T-cell (primary cell): ENCODE measurements at places on chromosomes 6 and 20.

- DNase-seq: no peak
These were observed 4.2 kb downstream of the GSTA2 start for GRCh38 chr6:52759085-52759484.

- DNase-seq: no peak
These were observed 66.0 kb downstream of the RNF182 start for GRCh38 chr6:13990796-13991195.

GRCh38 chr6:69894578-69895347, 28.4 kb downstream of the COL19A1 start:
- no peak for DNase-seq

GRCh38 chr20:15362849-15363248, 1025.4 kb upstream of the FLRT3 start:
- no peak for DNase-seq

GRCh38 chr6:128827675-128828464, 55.1 kb upstream of the LAMA2 start:
- no peak for DNase-seq

DNA sequence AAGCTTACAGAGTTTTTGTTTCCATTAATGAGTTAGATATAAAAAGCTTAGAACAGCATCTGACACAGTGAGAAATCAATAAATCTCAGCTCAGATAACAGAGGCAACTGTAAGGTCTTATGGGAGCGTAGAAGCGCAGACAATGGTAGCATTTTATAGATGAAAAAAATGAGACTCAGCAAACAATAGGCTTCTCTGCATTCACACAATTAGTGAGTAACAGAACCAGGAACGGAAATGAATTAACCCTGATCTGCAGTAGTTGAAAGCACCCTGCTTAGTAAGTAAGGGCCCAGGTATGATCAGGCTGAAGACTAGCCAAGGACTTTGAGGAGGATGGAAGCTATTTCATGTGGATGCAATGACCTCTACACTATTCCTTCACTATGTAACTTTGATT, 147.2 kb upstream of the EYA4 start:
- no peak for DNase-seq

DNA sequence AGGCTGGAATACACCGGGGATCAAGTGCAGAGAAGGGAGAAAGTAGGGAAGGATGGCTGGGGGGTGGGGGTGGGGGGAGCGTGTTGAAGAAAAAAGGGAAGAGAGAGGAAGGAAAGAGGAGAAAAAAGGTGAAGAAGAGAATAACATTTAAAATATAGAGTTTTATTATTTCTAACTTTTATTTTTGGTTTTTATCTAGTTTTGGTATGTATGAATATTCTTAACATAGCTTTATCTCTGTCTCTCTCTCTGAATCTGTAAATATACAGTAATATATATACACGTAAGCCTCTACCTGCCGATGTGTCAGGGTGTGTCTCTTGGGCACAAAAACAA, 30.0 kb downstream of the HLA-F start:
- DNase-seq: no peak

- no peak for DNase-seq
These were observed 38.6 kb downstream of the NKX2-4 start for GRCh38 chr20:21358737-21359136.

- DNase-seq: no peak
These were observed 54.3 kb upstream of the STX16 start for GRCh38 chr20:58596750-58597248.

- no peak for DNase-seq
These were observed 245.7 kb downstream of the RNF144B start for GRCh38 chr6:18632670-18633410.

- no peak for DNase-seq
These were observed 11.5 kb upstream of the CDKN1A start for GRCh38 chr6:36666826-36667591.

DNA sequence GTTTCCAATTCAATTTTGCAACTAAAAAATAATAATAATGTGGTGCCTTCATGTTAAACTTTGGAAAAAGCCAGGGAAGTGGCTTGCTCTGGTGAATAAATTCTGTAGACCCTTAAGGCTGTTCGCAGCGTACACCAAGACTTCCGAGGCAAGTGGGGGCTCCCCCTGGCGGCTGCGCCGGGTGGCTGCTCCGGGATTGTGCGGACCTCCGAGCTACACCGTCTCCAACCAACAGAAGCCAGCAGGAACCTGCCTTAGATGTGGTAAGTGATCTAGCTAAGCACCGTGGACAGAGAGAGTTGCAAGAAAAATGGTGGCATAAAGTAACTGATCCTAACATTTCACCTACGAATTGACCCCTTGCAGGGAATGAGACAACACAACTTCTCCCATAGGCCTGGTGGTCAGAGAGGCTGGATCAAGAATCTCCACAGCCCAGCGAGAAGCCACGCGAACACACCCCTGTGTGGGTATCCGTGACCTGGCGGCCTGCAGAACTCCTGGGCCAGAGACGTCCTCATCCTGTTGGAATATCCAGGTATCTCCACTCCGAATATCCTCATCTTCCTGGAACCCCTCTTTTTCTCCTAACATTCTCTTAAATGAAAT, 69.6 kb downstream of the TBXT start:
- DNase-seq: peak; percentile 22

- DNase-seq: no peak
These were observed 149.5 kb upstream of the RPS6KA2 start for GRCh38 chr6:166776571-166776970.

DNA sequence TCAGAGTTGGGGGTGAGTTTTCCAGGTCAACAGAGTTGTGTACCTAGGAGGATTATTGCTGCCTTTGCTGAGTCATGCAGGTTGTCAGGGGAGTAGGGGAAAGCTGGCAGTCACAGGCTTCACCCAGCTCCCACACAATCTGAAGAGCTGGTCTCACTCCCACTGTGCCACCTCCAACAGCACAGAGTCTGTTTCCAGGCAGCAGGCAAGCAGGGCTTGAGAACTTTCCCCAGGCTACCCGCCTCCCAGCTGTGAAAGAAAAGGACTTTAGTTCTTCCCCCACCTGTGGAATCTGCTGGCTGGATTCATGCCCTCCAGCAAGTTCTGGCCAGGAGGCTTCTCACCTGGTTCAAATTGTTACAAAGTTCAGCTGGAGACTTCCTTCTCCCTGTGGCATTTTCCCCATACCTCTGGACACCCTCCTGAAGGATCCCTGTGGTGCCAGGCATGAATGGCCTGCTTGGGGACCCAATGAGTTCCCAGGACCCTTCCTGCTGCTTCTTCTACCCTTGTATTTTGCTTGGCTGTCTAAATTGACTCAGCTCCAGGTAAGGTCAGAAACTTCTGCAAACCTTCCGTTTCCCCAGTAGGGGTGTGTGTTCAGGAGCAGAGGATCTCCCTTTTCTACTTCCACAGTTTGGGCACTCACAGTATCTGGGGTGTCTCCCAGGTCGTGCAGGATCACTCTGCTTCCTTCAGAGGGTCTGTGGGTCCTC, 378.1 kb upstream of the MAN1A1 start:
- DNase-seq: no peak

DNA sequence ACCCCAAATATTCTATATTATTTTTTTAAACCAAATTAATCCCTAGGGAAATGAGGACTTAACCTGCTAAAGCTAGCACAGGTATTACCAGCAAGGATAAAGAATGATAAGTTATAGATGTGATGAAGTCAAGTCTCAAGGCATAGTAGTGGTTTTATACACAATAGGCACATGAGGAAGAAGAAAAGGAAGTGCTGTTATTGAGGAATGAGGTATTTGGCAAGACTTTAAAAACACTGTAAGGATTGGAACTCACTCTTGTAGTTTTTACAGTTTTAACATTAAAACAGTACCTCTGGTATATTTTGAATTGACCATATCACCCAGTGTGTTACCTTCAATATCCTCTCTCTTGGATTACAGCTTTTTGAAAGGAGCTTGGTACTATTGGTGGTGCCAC, 54.6 kb downstream of the PHF3 start:
- no peak for DNase-seq

- DNase-seq: no peak
These were observed 11.2 kb upstream of the HEY2 start for GRCh38 chr6:125738276-125738675.

- DNase-seq: no peak
These were observed 243.4 kb upstream of the POU3F2 start for GRCh38 chr6:98590997-98591396.

- DNase-seq: no peak
These were observed 424 bp upstream of the KIF13A start for GRCh38 chr6:17987697-17988421.

GRCh38 chr20:62659488-62660239, 17.4 kb downstream of the SLCO4A1 start:
- DNase-seq: no peak

DNA sequence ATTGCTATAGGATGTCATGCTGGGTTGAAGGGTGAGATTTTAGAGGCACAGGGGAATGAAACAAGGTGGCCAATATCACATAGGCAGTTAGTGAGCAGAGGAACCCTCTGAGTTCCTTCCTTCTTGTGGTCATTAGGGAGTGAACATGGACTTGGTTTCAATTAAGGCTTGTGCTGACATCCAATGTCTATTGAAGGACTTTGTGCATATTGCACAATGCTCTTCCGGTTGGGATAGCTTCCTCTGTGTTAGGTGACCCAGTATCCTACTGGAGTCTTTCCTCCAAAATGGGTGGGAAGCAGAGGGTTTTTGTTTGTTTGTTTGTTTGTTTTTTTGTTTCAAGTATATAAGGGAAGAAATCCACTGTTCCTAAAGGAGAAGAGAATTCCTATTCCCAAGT, 98.5 kb downstream of the HDGFL1 start:
- DNase-seq: no peak

- DNase-seq: no peak
These were observed 16.6 kb upstream of the MAPK13 start for GRCh38 chr6:36113703-36114102.

- no peak for DNase-seq
These were observed 72.5 kb downstream of the MAN1A1 start for GRCh38 chr6:119277052-119277451.

GRCh38 chr20:8151372-8151771, 19.3 kb downstream of the PLCB1 start:
- no peak for DNase-seq

- no peak for DNase-seq
These were observed 222.1 kb upstream of the DEFB112 start for GRCh38 chr6:50271817-50272216.

DNA sequence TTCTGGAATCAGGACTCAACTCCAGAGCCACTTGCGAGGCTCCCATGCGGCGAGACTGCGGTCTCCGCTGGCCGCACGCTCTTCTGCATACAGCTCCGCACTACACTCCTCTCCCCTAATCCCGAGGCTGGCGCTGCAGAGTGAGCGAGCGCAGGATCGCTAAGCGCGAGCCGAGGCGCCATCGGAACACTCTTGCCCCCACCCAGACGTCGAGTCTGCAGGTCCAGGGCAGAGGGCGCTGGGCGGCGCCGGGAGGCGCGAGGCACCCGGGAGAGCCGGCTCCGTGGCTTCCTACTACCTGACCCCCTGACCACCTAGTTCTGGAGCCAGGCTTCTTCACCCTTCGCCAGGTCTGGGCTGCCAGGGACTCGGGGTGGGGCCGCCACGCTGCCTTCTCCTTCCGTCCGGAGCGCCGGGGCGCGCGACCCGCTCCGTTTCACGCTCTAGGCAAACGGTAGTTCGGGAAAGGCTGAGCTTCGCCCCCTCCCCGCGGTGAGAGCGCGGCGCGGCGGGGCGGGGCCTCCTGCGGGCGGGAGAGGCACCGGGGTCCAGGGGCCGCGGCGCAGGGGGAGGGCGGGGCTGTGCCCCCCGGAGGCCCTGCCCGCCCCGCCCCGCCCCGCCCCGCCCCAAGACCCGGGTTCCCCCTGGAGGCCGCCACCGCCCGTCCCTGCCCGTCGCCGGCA, 5.4 kb upstream of the TUBB2A start:
- DNase-seq: peak; percentile 76

DNA sequence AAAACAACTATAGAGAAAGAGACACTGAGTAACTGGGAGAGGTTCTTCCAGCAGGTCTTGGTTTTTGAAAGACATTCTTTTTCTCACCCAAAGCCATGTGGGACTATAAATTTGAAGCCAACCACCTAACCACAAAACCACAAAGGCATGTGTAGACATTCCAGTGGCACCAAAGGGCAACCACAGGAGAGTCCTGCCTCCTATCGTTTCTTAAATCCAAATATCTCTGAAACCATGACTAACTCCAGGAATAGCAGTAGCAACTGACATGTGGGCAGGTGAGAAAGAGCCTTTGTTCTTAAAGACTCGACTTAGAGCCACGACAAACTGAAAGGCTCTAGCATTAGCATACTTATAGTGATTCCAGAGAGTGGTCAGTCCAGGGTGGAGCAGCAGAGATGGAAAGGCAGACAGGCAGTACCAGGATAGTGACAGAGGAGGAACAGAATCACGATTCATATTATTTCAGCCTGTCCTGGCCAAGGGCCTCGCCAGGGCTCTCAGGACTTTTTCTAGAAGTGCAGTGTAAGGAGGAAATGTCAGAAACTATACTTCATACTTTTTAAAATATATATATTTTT, 9.4 kb upstream of the COL9A1 start:
- DNase-seq: no peak

GRCh38 chr6:33426590-33427511, 7.0 kb downstream of the SYNGAP1 start:
- no peak for DNase-seq

GRCh38 chr6:21406316-21406715, 187.2 kb upstream of the SOX4 start:
- DNase-seq: no peak

DNA sequence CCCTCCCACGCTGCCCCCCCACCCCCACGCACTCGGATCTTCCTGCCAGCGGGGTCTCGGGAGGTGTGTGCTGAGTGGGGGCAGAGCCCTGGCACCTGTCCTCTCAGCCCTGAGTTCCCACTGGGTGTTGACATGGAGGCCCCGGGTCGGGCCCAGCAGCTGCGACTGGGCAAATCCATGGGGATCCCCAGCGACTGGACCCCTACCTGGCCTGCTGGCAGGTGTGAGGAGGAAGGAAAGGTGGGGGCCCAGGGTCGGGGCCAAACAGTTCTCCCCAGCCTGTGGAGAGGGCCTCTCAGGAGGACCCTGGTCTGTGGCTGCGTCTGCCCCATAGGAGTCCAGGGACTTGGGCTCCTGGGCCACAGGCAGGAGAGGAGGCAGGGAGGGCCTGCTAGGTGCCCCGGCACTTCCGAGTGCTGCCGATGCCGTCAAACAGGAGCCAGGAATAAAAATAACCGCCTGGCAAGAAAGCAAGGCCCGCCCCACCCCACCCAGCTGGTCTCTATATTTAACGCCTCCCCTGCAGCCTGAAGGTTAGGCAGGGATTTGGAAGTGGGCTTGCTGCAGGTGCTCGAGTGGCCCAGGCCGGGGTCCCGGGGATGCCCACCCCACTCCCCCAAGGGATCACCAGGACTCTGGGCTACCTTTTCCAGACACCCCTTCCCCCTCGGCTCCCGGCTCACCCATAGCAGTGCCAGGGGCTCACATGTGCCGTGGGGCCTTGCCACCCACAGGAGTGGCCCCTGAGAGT, 1.4 kb upstream of the EEF1A2 start:
- DNase-seq: no peak

- no peak for DNase-seq
These were observed 152.0 kb upstream of the ECI2 start for GRCh38 chr6:4287372-4287771.

- no peak for DNase-seq
These were observed 206.7 kb downstream of the CLIC5 start for GRCh38 chr6:45808917-45809316.

GRCh38 chr6:53792016-53792415, 2.8 kb upstream of the LRRC1 start:
- no peak for DNase-seq
